ENCODE measurements at places on chromosomes 2 and 18. TPM values are rescaled to one million over a fixed set of nuclear protein-coding genes. Genes with fewer than 3 reads are reported as not detected.

CYP1B1 gene
- 6.1 TPM for total RNA-seq

CFAP65 gene
- 0.05 TPM for total RNA-seq

CHAC2 gene
- total RNA-seq = 1.8 TPM

DNA sequence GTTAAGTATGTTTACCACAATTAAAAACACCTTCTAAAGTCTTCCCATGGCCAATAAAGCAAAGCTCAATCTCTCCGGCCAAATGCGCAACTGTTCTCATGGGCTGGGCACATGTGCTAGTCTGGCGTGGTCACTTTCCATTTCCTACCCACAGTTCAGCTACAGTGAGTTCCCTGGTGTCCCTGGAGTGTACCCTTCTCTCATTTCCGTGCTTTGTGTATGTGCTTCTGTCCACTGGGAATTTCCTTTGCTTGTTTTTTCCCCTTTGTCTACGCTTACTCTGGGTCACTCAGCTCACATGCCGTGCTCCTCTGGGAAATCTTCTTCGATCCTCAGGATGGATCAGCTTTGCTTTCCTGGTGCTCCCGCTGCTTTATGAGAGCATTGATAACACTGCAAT is 69.6 kb upstream of the GYPC start:
- DNase-seq = no peak

SCN7A gene
- total RNA-seq = 0.73 TPM

- DNase-seq = peak; percentile 38
Observed at GRCh38 chr2:130370490-130370889, 14.6 kb downstream of the PTPN18 start.

- DNase-seq = no peak
Observed at GRCh38 chr2:201959626-201960025, 74.0 kb upstream of the FZD7 start.

CLIP4 gene
- 3.8 TPM for total RNA-seq

- DNase-seq = no peak
Observed at GRCh38 chr2:12797815-12798214, 81.1 kb downstream of the TRIB2 start.

DNA sequence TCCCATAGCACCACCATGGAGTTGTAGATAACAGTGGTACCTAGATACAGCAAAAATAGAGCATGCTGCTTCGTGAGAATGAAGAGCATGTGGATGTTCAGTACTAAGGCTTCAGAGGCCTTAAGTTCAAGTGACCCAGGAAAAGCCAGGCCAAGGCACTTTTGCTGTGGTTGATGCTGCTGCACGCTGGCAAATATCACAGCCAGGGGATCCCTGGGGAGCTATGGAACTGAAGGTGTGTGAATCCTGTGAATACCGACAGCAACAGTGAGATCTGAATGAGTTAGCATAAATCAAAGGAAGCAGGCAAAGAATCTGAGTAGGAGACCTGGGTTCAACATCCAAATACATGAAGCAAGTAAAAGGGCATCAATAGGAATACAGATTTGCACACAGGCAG is 158.6 kb upstream of the THUMPD2 start:
- no peak for DNase-seq

GRCh38 chr2:221500501-221501209 is 71.4 kb downstream of the EPHA4 start:
- no peak for DNase-seq

GRCh38 chr2:142875010-142875409 is 2.5 kb upstream of the KYNU start:
- DNase-seq = no peak

RESP18 gene
- total RNA-seq = not detected

GRCh38 chr2:239936838-239937581 is 88.1 kb downstream of the NDUFA10 start:
- peak; percentile 31 for DNase-seq

GRCh38 chr2:238438856-238439849 is 12.4 kb downstream of the ASB1 start:
- peak; percentile 63 for DNase-seq

GRCh38 chr2:204032301-204032700 is 95.7 kb downstream of the ICOS start:
- DNase-seq = no peak

GRCh38 chr2:180734382-180734781 is 246.0 kb upstream of the UBE2E3 start:
- no peak for DNase-seq

DNA sequence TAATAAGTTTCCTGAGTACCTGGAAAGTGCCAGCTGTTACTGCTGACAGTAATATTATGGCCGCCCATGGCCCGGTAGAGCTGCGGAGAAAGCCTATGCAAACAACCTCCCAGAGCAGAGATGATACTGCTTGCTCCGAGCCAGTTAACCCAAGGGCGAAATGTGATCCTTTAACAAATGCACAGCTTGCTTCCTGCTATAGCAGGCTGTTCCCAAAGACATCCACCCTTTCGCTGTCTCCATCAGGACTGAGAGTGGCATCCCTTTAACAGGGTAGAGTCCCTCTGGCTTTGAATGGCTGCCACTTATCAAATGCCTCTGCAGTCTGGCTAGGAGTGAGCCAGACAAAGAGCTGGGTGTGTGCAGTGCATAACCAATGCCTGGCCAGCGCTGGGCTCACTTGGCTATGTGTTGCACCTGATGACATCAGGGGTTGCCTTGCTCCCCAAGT is 69.7 kb upstream of the DAPL1 start:
- DNase-seq = no peak

BCL11A gene
- 0.50 TPM for total RNA-seq
